ENCODE measurements at places on chromosomes 7 and 10.
A peak's percentile ranks its signal among the peaks of the same experiment; 100 is the strongest.

GRCh38 chr7:37083311-37084096 is 359.2 kb upstream of the AOAH start:
- DNase-seq, result no peak

DNA sequence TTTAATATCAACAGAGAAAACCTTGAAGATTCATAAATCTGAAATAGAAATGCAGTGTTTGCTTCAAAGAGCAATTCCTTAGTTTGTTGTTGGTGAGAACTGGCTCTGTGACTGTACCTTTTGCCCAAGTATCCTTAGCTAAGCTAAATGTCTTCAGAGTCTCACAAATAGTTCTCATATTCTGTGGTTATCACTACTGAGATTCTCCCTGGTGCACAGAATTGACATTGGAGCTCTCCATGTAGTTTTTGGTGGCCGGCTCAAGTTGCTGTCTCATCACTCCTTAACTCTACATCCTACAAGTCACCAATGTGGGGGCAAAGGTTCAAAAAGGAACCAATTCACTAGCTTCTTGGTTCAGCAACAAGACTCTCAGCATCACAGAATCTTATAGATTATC is 780.3 kb downstream of the LRMDA start:
- no peak for DNase-seq

- no peak for DNase-seq
These were observed 913 bp downstream of the ADCYAP1R1 start for GRCh38 chr7:31052841-31053601.

GRCh38 chr10:131806146-131806545 is 94.7 kb upstream of the PPP2R2D start:
- no peak for DNase-seq

DNA sequence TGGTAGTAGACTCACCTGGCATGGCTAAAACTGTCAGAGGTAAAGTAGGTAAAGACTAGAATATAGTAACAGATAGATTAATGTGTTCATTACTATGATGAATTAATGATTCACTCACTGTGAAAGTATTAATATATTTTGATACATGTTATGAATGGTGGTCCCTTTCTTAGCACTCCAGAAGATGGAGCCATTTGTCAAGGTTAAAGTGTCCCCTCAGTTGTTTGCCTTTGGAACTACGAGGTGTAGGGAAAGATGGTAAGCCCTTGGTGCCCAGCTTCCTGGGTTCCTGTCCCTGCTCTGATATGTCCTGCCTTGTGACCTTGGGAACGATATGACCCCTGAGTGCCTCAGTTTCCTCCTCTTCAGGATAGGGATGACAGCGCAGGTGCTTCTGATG is 49.4 kb downstream of the HTRA1 start:
- no peak for DNase-seq

- no peak for DNase-seq
These were observed 601.4 kb downstream of the DNAJB6 start for GRCh38 chr7:157938211-157938610.

GRCh38 chr7:7911369-7912123 is 57.0 kb upstream of the GLCCI1 start:
- no peak for DNase-seq

DNA sequence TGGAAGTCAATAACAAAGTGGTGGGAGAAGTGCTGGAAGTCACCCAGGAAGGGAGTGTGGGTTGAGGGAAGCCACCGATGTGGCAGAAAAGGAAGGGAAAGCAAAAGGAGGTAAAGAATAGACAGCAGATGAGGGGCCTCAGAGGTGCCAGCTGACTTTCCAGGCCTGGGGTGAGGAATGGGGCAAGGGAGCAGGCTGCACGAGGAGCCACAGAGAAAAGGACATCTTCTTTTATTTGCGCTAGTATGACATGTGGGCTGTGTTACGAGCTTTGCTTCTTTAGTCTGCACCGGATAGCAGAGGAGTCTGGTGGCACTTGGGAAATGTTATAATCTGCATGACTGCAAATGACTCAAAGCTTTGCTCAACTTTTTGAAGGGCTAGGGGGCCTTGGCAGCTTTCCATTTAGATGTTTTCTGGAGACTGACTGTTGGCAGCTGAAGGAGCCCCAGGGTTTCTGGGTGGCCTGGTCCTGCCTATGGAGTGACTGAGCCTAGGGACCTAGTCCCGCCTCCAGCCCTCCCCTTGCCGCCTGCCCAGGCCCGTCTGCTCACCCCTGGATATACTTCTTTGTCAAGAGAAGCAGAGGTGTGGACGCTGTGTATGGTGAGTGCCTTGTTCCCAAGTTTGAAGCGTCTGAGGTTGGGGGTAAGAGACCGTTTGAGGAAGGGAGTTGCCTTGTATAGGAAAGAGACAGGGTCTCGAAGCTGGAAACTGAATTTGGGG is 5.1 kb downstream of the PRXL2A start:
- no peak for DNase-seq

DNA sequence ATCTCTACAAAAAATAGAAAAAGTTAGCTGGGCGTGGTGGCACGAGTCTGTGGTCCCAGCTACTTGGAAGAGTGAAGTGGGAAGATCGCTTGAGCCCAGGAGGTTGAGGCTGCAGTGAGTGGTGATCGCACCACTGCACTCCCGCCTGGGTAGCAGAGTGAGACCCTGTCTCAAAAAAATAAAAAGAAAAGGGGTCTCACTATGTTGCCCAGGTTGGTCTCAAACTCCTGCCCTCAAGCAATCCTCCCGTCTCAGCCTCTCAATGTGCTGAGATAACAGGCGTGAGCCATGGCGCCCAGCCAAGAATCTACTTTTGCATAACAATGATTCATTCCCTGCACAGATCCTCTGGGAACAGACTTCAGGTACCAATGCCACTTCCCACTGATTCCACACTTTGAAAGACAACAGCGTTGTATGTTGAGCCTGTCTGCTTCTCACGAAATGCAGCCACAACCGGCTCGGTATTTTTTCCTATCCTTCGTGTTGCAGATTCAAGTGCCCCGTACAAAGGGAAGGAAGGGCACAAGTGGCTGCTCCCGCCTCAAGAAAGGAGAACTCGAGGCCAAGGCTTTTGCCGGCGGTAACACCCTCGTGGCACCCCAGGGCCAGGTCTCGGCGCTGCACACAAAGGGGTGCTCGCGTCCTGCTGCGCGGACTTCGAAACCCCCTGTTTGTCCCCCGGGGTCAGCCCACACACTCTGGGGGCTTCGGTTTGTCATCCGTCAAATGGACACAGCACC is 745 bp downstream of the DAGLB start:
- no peak for DNase-seq

GRCh38 chr10:61543831-61544230 is 90.7 kb upstream of the TMEM26 start:
- no peak for DNase-seq

DNA sequence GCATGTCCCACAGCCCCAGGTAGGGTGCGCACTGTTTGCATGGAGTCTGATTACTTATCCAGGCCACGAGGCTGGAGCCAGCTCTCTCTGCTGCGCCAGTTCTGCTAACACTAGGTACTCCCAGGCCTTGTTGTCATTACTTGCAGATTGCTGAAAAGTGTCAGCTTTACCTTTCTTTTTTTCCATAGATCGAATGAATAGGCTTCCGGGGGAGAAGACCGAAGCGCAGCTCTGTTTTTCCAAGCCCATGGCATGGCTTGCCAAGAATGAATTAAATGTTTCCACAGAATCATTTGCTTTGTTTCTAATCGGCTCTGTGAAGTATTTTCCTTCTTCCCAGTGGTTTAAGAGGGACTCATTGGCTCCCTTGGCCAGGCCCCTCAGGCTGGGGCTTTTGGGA is 285.8 kb downstream of the BMPER start:
- DNase-seq, result no peak

GRCh38 chr7:154364170-154364569 is 312.0 kb downstream of the DPP6 start:
- no peak for DNase-seq

DNA sequence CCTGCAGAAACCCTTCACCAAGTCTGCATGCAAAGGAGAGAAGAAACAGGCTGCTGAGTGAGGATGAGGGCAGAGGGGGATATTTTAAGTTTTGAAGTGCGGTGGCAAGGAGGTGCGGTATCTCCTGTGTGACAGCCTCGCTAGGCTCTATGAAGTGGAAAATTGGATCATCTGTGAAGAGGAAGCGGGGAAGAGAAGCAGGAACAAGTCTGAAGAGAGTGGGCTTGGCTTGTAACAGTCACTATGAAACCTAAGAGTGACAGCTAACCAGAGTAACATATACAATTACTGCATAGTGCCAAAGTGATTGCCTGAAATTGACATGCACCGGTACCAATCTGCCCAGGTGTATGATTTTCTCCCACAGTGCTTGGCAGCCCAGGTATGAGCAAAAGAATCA is 287.5 kb upstream of the KLF14 start:
- no peak for DNase-seq

DNA sequence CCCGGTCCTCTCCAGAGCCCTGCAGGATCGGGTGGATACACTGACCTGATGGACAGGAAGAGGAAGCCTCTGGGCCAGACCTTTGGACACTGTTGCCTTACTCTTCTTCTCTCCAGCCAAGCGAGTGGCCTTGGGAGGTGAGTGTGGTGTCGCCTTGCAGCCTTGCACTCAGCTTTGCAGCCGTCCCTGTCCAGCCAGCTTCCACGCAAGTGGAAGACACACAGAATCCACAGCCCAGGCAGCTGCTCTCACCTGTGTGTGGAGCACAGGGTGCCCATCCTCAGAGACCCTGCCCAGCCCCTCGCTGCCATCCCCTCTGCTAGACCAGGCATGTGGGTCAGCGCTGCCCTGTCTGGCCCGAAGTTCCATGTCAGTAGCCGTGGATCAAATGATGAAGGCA is 239.1 kb downstream of the EBF3 start:
- DNase-seq, result no peak

- DNase-seq, result no peak
These were observed 851.5 kb downstream of the SORCS1 start for GRCh38 chr10:106313041-106313440.

DNA sequence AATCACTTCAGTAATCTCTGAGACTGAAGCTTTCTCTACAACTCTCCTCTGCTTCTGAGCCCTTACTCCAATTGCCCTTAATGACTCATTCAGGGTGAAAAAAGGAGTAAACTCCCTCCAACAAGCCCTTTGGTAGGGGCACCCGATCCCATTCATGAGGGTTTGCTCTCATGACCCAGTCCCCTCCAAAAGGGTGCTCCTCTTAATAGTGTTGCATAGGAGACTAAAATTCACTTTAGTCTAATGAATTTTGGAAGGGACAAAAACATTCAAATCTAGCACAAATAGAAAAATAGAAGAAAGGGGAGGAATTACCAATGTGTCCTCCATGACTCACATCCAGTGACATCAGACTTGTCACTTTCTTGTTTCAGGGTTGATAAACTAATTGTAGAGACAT is 66.2 kb upstream of the CCNY start:
- DNase-seq, result no peak

- DNase-seq, result no peak
These were observed at the start of gene TBX20 for GRCh38 chr7:35253710-35254495. Gene TBX20 (minus strand): TSS chr7:35254100. CDS start chr7:35253620, 480 bp downstream.

DNA sequence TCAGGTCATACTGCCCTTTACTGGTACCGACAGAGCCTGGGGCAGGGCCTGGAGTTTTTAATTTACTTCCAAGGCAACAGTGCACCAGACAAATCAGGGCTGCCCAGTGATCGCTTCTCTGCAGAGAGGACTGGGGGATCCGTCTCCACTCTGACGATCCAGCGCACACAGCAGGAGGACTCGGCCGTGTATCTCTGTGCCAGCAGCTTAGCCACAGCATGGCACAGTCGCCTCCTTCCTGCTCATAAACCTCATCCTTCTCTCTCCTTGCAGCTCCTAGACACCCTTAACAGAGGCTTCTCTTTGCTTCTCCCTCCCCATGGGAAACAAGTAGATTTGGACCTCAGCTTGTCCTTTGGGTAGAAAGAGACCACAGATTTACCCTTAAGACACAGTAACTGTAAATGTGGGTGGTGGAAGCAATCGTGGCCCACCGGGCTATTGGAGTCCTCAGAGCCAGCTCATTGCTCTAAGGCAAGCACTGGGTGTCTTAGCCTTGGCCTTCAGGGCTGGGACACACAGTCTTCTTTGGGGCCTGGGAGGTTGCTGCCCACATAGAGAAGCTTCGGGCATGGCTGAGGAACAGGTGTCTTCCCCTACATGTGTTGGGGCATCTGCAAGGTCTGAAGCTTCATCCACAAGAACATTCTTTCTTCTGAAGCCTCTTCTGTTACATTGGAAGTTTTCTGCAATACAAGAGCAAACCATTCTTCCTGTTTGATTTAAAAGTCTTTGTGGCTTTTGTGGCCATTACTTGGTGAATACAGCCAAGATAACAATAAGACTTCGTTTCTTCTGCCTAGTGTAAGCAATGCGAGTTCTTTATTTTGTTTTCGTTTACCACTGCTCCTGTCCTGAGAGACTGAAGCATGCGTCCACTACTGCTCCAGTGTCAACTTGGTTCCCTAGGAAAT is 95.5 kb upstream of the PRSS58 start:
- DNase-seq, result no peak

DNA sequence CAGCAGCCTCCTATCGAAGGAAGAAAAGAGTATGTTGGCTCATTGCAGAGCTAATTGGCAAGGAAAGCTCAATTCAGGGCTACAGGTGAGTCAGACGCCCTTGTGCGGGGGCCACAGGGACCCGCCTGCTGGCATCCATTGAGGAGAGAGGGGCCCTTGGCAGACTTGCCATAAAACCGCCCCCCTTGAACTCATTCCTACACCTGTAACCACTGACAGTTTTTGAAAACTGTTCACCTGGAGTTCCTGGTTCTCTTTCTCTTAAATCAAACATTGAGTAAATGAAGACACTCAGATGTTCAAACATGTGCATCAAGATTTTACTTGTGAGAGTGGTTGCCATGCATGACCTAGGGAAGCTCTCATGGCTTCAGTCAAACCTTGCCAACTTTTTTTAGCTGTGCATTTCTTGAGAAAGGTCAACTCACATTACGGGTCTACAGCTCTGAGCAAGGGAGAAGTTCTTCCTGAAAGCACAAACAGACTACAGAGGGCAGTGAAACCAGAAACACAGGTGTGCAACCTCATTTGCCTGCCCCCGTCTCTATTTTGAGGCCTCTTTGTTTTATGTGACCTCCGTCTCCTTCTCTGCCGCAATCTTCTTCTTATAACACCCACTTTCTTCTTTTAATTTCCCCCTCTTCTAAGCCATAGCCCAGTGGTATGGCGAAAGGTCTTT is 87.8 kb downstream of the TBXAS1 start:
- peak; percentile 25 for DNase-seq

DNA sequence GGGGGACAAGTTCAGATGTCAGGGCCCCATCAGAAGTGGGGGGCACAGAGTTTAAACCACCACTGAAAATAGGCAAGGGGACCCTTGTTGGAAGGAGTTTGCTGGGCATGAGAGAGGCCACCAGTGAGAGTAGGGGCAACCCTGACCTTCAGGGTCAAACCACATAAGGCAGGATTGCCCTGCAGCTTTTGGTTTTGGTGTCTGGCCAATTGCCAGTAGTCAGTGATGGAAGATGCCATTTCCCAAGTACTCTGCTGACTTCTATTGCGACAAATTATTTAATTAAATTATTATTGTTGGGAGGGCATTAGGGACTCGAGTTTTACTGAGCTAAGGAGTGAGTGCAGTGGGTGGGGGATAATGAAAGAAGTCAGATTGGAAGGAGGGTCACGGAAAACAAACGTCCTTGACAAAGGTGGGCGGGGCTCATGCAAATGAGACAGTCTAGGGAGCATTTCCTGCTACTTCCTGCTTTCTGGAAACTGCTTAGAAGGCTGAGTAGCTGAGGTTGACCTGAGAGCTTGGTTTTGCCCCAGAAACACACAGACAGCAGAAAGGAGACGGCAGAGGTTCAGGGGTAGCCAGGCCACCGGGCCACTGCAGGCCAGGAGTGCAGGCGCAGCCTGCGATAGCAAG is 74.2 kb upstream of the ANLN start:
- DNase-seq, result no peak
